Activated CD4-positive, alpha-beta T cell treated with anti-CD3 and anti-CD28 coated beads for 36 hours (primary cell): ENCODE measurements at places on chromosomes 5 and 9. TPM values are rescaled to one million over a fixed set of nuclear protein-coding genes. Genes with fewer than 3 reads are reported as not detected.

DNA sequence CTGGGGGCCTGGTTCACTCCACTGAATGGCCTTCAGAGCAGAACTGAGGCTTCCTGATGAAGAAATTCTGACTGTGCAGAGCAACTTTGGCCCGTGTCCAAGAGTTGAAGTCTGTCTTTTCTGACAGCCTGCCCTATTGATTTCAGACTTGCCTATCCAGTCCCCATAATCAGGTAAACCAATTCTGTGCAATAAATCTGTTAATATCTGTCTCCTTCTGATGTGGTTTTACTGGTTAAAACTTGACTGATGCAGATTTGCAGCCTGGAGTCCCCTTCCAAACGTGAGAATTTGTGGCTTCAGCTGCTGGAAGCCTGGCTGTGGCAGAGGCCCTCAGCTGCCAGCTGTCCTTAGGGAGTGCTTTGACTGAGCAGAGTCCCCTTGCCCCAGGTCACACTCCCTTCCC lies 283.9 kb upstream of the ANKRD55 start:
- H3K36me3 ChIP-seq = no peaks in the 10 kb centered on the region
- no peak overlapping the region for H3K27ac ChIP-seq
- DNase-seq = peak; percentile 24
- H3K4me1 ChIP-seq = peaks cover 28% of the 10 kb centered on the region
- no peak overlapping the region for H3K4me3 ChIP-seq

- no peak overlapping the region for H3K27ac ChIP-seq
- H3K27me3 ChIP-seq = no peaks in the 10 kb centered on the region
- DNase-seq = no peak
Measured at GRCh38 chr5:160064417-160064810, 54.8 kb downstream of the PWWP2A start.

GRCh38 chr9:27311184-27311583 lies 14.2 kb upstream of the EQTN start:
- no peaks in the 10 kb centered on the region for H3K36me3 ChIP-seq
- no peaks in the 10 kb centered on the region for H3K4me1 ChIP-seq
- H3K4me3 ChIP-seq = no peak overlapping the region

GRCh38 chr5:59768152-59769040 lies 125.1 kb downstream of the PDE4D start:
- H3K4me1 ChIP-seq = peaks cover 8% of the 10 kb centered on the region
- peaks cover 30% of the 10 kb centered on the region for H3K27me3 ChIP-seq
- H3K36me3 ChIP-seq = no peaks in the 10 kb centered on the region
- H3K27ac ChIP-seq = no peak overlapping the region

GRCh38 chr5:160547872-160548271 lies 126.2 kb downstream of the PTTG1 start:
- peaks cover 34% of the 10 kb centered on the region for H3K4me1 ChIP-seq
- peaks cover 9% of the 10 kb centered on the region for H3K27me3 ChIP-seq

GRCh38 chr9:136857166-136857565 lies 5.0 kb downstream of the MAMDC4 start:
- no peak overlapping the region for H3K27ac ChIP-seq
- no peaks in the 10 kb centered on the region for H3K4me1 ChIP-seq
- no peaks in the 10 kb centered on the region for H3K27me3 ChIP-seq
- peaks cover 2% of the 10 kb centered on the region for H3K36me3 ChIP-seq
- H3K4me3 ChIP-seq = no peak overlapping the region
- DNase-seq = no peak

DNA sequence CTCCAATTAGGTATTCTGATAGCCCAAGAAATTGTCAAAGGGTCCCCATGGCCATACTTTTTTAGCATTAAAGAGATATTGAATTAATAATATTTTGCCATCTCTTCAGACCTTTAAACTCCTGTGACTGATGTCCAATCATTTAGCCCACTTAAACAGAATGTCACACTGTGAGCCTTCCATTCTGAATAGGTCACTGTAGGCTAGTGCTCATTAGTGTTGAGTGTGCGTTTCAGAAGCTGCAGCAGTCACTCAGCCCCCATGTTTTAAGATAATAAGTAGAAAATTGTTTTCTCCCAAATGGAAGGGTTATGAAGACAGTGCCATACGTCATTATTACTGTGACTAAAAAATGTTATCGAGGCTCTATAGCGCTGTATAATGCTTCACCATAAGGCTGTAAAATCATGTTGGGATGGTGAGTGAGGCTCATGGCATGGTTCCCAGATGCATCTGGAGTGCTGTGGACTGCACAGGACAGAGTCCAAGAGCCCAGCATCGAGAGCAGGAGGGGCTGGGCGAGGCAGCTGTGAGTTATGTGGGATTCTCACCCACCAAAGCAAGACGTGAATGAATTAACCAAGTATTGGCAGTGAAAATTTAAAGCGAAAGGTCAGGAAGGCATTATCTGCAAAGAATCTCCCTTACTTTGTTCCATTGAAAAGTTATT lies 2112.9 kb upstream of the WWC1 start:
- no peaks in the 10 kb centered on the region for H3K4me1 ChIP-seq
- H3K36me3 ChIP-seq = no peaks in the 10 kb centered on the region
- H3K27ac ChIP-seq = no peak overlapping the region
- no peak for DNase-seq
- no peak overlapping the region for H3K4me3 ChIP-seq
- H3K27me3 ChIP-seq = no peaks in the 10 kb centered on the region

- no peak for DNase-seq
- H3K27ac ChIP-seq = peak overlapping the region; percentile 24
- no peak overlapping the region for H3K4me3 ChIP-seq
- peaks cover 5% of the 10 kb centered on the region for H3K27me3 ChIP-seq
- peaks cover 2% of the 10 kb centered on the region for H3K36me3 ChIP-seq
- peaks cover 28% of the 10 kb centered on the region for H3K4me1 ChIP-seq
Measured at GRCh38 chr5:82881571-82882174, 195.5 kb downstream of the TMEM167A start.

- no peak overlapping the region for H3K27ac ChIP-seq
- H3K36me3 ChIP-seq = no peaks in the 10 kb centered on the region
- H3K4me1 ChIP-seq = no peaks in the 10 kb centered on the region
- no peak for DNase-seq
- no peaks in the 10 kb centered on the region for H3K27me3 ChIP-seq
- no peak overlapping the region for H3K4me3 ChIP-seq
Measured at GRCh38 chr5:10123254-10123989, 126.3 kb downstream of the ATPSCKMT start.

DNA sequence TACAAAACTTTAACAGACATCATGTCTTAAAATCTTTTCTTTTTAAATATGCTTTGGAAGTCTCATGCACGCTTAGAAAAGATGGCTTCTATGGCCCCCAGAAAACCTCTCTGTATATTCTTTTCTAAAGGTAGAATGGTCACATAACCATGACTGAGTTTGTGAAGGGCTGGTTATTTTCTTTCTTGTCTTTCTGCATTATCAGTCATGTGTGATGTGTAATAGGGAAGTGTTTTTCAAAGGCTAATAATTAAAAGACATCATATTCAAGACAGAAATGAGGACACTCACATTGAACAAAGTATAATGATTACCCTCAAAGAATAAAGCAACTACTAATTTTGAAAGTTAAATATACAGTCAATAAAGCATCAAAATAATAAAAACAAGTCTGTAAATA lies 253.4 kb downstream of the TRPM3 start:
- DNase-seq = no peak
- H3K4me3 ChIP-seq = no peak overlapping the region
- no peak overlapping the region for H3K27ac ChIP-seq
- H3K27me3 ChIP-seq = peaks cover 5% of the 10 kb centered on the region
- H3K36me3 ChIP-seq = no peaks in the 10 kb centered on the region

DNA sequence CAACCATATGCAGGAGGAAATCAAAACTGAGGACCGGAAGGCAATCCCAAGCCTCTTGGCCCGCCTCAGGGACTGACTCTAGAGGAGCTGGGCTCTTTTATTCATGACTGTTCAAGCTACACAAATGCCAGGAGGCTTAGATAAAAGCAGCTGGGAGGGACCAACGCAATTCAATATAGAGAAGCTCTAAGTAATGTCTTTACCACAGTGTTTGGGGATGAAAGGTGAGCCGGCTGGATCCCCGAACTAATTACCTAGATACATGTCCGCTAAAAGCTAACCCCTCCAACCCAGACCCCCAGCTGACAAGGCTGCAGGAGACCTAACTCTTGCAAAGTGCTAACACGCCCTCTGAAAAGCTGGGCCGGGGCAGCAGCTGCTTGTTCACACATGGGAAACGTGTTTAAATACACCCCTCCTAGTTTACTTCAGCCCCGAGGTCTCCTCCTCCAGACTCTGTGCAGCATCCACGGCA lies 67.5 kb downstream of the TLE1 start:
- H3K4me1 ChIP-seq = peaks cover 11% of the 10 kb centered on the region
- no peak overlapping the region for H3K27ac ChIP-seq
- H3K4me3 ChIP-seq = no peak overlapping the region
- DNase-seq = no peak
- H3K27me3 ChIP-seq = peaks cover 2% of the 10 kb centered on the region

- peaks cover 13% of the 10 kb centered on the region for H3K27me3 ChIP-seq
- H3K4me3 ChIP-seq = no peak overlapping the region
- no peak for DNase-seq
- no peaks in the 10 kb centered on the region for H3K36me3 ChIP-seq
Measured at GRCh38 chr5:169003721-169004541, 297.0 kb downstream of the SLIT3 start.

SOHLH1 gene
- not detected for total RNA-seq
